ENCODE measurements at places on chromosomes 4 and X.

- no peak for DNase-seq
These were observed 67.5 kb downstream of the COQ2 start for GRCh38 chr4:83216959-83217683.

- no peak for DNase-seq
These were observed 594.2 kb downstream of the STPG2 start for GRCh38 chr4:97548943-97549583.

GRCh38 chrX:137428766-137429591 is 136.9 kb upstream of the ZIC3 start:
- DNase-seq, result no peak

- DNase-seq, result no peak
These were observed 386.2 kb downstream of the RAB28 start for GRCh38 chr4:13097971-13098370.

DNA sequence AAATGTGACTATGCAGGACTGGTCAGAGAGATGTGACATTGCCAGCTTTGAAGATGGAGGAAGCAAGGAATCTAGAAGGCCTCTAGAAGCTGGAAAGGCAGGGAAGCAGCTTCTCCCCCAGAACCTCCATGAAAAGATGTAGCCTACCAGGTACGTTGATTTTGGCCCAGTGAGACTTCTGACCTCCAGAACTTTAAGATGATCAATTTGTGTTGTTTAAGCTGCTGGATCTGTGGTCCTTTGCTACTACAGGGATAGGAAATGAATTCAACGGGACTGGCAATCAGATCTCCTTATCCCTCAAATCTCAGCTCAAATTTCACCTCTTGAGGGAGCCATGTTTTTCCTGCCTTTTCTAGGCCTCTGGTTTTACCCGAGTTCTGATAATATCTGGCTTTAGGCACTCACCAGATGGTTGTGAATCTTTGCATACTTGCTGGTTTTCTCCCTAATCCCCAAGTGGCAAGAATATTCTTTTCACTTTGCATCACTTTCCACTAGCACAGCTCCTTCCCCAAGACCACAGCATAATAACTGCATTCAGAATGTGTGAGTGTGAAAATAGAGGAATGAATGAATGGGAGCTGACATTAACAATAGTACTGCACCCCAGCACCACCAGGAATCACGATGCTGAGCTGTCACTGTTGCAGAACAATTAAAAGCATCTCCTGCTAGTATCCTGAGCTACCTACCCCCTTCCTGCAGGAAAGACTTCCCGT is 25.5 kb upstream of the TMSB4X start:
- no peak for DNase-seq

DNA sequence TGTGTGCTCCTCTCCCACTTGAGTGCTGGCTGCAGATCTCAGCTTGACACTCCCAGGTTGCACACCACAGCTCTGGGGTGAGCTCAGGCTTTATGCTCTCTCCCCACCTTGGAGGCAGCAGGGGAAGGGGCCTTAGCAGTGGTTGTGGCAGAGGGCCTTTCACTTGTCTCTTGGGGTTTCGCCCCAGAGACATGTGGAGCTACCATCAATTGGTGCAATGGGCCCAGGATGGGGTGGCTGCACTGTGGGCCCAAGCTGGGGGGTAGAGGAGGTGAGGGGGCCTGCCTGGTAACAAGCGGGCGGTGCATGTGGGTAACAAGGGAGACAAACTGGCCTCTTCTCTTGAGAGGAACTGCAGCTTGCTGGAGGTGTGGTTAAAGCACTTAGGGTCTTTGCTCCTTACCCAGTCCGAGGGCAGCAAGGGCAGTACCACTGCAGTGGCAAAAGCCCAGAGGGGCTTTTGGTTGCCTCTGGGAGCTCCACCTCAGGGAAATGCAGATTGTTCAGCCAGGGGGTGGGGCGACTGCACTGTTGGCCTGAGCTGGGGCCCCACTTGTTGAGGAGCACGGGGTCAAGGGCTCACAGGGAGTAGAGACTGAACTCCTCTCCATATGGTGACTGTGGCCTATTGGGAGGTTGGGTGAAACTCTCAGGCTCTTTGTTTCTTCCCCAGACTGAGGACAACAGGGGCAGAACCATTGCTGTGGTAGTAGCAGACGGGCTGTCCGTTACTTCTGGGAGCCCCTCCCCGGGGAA is 30.5 kb upstream of the OR13H1 start:
- DNase-seq, result no peak

- no peak for DNase-seq
These were observed 6.4 kb upstream of the FRMPD3 start for GRCh38 chrX:107442914-107443527.

- no peak for DNase-seq
These were observed 7.9 kb downstream of the SMIM20 start for GRCh38 chr4:25921922-25922321.

- DNase-seq, result no peak
These were observed 24.0 kb downstream of the UNC5C start for GRCh38 chr4:95524729-95525128.

Data from C1 segment of cervical spinal cord (tissue), 14 donors.